ENCODE measurements at places on chromosomes 13 and 19.

- DNase-seq, result peak; percentile 46
Measured at GRCh38 chr13:78060966-78061365, 142.3 kb upstream of the EDNRB start.

- peak; percentile 33 for DNase-seq
Measured at GRCh38 chr13:108915095-108915633, 285.8 kb downstream of the MYO16 start.

- DNase-seq, result no peak
Measured at GRCh38 chr13:35764326-35765015, 288.0 kb upstream of the MAB21L1 start.

GRCh38 chr19:40632311-40633036, 31.3 kb downstream of the LTBP4 start:
- no peak for DNase-seq

DNA sequence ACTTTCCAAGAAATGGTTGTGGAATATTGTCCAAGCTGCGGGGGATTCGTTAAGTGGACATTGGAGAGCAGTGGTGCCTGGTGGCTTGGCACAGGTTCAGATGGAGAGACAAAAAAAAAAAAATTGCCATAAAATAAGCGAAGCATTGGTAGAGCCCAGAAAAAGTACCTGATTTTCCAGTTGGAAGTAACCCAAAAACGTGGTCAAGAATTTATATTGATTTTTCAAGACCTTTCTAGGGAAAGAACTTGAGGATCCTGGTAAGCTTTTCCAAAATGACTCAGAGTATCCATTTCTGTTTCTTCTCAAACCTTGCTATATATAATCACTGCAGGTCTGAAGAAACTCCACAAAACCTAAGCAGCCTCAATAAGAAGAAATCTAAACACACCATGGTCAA, 94.6 kb downstream of the ING1 start:
- DNase-seq, result no peak

DNA sequence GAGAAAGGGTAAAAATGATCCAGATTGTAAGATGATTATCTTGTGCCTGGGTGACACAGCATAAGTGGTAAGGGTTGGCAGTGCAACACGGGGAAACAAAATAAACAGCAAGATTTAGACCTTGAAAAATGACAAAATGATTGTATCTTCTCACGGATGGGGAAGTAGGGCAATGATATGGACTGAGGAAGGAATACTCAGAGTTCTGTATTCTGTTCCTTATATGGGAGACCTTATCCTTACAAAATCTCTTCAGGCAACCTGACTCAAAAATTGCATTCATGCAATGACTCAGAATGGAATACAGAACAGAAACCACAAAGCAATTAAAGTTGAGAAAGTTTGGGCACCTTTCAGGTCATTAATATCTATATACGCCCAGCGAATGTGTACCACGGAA, 149.0 kb downstream of the HS6ST3 start:
- DNase-seq, result no peak

- DNase-seq, result no peak
Measured at GRCh38 chr13:36353001-36353400, 6.8 kb upstream of the SPART start.

DNA sequence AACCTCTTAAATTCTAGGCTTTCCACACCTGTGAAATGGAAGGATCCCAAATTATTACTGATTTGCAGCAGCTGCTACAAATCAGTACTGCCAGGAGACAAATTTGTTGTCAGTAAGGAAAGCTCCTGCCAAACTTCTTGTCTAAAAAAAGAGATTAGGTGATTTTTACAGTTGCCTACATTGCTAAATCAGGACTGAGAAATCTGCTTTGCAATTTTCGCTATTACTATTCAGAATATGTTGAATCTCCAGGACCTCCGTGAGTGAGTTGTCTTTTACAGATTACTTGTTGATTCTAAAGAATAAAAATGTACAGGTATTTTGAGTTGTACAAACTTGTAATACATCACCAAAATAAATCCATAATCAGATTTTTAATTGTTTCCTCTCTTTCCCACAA, 1815.9 kb downstream of the PCDH9 start:
- DNase-seq, result no peak

GRCh38 chr13:35055705-35056104, 113.6 kb downstream of the NBEA start:
- DNase-seq, result no peak

DNA sequence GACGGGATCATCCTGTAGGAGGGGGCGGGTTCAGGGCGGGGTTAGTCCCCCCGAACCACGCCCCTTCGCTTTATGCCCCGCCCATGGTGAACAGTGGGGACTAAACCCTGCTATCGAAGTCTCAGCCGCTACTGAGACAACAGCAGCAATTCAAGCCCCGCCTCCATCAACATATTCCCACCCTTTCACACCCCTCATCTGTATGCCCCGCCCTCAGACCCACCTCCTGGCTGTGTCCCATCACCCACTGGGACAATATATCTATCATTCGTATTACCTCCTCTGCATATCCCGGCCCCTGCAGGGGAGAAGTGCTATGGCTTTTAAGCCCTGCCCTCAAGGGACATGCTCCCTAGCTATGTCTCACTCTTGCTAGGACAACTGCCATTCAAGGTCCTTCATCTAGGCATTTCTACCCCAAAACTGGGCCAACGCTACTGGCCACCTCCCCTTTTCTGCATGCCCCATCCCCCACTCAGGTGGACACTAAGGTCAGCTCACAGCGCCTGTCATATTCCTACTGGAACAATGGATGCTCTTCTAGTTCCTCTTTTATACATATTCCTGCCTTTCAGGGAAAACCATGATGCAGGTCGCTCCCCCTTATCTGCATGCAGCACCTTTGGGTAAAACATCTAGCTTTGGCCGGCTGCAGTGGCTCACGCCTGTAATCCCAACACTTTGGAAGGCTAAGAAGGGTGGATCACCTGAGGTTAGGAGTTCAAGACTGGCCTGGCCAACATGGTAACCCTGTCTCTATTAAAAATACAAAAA, 11.9 kb downstream of the LRFN1 start:
- no peak for DNase-seq
